ENCODE measurements at places on chromosomes 11 and 22. TPM values are rescaled to one million over a fixed set of nuclear protein-coding genes. Genes with fewer than 3 reads are reported as not detected.

- no peak for DNase-seq
Observed at GRCh38 chr22:25804676-25805075, 62.7 kb downstream of the MYO18B start.

GRCh38 chr11:74679513-74679865, 51.7 kb downstream of the CHRDL2 start:
- no peak for DNase-seq

GRCh38 chr11:35347921-35348331, 71.4 kb downstream of the SLC1A2 start:
- DNase-seq = no peak

DNA sequence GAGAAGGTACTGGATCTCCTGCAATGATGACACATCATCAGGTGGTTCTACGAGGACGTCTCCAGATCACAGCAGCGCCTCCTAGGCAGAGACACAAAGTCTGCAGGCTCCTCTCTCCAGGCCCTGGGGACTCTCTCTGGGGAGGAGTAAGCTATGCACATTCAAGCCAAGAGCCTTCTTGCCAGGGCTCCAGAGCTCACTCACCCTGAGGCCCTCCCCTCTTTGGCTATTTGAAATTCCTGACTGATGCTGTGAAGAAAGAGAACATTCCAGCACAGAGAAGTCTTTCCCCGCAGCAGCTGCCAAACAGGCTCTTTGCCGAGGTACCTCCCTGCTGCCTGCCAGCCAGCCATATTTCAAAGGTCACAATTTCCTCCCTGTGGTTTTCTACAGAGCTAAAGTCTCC, 204.9 kb downstream of the CSNK2A3 start:
- no peak for DNase-seq

GRCh38 chr11:2666401-2666741, 33.4 kb downstream of the KCNQ1OT1 start:
- DNase-seq = no peak

- DNase-seq = no peak
Observed at GRCh38 chr11:118314988-118315411, 10.5 kb downstream of the CD3E start.

GRCh38 chr11:47443028-47443700, 5.8 kb downstream of the RAPSN start:
- DNase-seq = no peak

DNA sequence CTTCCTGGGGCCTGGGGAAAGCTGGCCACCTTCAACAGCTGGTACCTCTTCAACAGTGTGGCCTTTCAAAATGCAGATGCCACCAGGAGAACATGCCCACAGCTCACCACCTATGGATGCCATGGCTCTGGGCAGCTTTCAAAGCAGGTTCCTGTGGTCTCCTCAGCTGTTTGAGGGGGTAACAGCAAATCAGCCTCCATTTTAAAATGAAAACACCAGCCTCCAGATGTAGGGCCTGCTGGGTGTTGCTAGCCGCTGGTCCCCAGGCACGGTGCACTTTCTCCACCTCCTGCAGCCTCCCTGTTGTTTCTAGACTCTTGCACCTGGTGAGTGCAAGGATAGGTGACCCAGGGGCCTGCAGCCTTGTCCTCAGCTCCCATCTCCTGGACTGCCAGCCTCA, 10.0 kb downstream of the CDPF1 start:
- no peak for DNase-seq

- DNase-seq = no peak
Observed at GRCh38 chr11:19910931-19911330, 198.3 kb downstream of the NAV2 start.

DNA sequence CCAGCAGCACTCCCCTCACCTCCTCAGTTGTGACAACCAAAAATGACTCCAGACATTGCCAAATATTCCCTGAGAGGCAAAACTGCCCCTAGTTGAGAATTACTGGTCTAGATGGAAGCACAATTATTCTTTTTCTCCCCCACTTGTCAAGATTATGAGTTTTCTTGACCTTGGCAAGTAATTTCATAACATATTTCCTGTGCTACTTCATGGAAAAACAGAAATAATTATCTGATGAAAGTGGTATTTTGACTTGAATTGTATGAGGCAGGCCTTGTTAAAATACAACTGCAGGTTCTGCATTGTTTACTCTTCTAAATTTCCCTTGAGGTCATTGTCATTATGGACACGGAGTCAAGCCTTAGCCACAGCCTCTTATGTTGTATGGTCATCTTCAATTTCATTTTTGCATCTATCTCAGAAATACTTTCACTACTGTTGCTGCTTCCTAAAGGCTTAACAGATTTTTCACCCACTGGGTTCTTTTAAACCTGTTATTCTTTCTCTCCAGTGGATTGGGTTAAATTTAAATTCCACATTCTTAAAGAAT, 32.2 kb upstream of the LDLRAD3 start:
- DNase-seq = no peak

DNA sequence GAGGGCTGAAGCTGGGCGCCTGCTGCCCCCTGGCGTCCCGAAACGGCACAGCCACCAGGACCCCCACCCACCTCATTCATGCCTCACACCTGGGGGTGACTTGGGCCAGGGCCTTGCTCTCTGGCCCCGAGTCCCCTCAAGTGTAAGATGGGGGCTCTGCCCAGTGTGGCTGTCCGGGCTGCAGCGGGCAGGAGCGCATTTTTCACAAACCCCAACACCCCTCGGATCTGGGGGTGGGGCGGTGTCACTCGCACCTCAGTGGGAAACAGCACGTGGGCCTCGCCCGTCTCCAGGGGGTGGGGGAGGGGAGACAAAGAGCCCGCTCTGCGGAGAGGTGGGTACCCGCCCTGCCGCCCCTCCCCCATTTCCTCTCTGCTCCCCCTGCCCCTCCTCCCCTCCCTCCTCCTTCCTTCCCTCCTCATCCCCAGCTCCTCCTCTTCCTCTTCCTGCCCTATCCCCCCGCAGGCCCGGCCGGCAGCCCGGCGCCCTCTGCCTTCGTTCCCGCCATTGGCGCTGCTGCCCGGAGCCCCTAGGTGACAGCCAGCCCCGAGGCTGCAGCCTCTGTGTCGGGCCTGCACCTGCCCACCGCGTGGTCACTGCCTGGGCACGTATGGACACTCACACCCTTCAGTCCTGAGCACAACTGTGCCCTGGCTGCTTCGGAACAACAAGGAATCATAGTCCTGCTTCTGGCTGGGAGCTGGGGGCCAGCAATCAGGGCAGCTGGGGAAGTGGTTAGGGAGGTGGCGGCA, 6.8 kb upstream of the CDKN1C start:
- DNase-seq = no peak

DNA sequence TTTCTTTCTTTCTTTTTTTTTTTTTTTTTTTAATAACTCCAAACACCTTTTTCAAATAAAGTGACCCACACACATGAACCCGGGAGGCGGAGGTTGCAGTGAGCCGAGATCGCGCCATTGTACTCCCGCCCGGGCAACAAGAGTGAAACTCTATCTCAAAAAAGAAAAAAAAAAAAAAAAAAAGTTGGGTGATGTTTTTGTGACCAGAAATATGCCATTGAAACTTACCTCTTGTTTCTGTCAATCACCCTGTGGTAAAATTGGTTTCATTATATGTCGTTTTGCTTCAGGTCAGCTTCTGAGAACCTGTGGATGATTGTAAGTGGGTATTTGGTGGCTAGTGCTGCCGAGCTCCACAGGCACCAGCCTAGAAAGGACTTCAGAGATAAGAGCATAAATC, 238.8 kb downstream of the TBC1D22A start:
- DNase-seq = no peak

GRCh38 chr11:7871056-7871455, 60.0 kb downstream of the OR10A6 start:
- DNase-seq = no peak

DNA sequence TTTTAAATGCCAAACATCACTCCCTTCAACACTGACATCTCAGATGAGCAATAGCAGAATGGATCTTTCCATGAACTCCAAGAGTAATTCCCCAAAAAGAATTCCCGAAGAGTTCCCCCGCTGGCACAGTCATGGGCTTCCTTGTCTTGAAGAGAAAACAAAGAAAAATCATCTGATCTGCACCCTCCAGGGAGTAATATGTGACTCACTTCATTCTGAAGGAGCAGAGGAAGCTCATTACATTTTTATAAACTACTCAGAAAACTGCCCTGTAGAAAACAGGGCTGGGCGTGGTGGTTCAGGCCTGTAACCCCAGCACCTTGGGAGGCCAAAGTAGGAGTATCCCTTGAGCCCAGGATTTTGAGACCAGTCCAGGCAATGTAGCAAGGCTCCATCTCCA, 35.7 kb downstream of the CELSR1 start:
- DNase-seq = no peak

DNA sequence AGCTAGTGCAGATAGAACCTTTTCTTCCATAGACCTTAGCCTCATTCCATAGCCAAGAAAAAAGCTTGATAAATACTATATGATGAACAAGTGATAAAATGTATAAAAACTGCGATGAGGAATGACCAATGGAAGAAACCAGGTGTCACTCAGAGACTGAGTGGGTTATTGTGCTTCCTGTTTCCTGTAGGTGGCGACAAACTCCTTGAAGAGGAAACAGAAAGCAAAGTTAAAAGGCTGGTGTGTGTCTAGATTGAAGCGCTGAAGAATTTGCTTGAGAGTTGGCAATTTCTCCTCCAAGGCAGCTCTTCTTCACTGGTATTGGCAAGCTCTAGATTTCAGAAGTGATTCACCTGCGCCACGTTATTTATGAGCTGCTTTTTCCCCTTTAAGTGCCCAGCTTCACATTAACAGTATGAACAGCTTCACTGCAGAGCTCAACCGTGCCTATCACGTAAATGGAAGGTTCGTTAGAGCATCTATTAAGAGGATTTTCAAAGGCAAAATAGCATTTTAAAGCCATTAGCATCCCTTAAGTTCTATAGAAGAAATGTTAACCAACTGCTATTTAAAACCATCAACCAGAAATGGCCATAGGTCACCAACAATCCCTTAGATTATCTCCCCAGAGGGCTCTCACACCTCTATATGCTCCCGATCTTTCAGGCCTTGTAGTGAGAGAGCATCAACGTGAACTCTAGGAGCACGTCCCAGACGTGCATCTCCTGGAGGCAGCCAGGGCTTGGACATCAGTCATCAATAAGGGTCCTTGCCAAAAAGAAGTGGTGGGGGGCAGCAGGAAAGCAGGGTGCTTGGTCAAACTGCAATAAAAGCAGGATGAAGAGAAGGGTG, 179.4 kb downstream of the CADM1 start:
- DNase-seq = peak; percentile 69

DNA sequence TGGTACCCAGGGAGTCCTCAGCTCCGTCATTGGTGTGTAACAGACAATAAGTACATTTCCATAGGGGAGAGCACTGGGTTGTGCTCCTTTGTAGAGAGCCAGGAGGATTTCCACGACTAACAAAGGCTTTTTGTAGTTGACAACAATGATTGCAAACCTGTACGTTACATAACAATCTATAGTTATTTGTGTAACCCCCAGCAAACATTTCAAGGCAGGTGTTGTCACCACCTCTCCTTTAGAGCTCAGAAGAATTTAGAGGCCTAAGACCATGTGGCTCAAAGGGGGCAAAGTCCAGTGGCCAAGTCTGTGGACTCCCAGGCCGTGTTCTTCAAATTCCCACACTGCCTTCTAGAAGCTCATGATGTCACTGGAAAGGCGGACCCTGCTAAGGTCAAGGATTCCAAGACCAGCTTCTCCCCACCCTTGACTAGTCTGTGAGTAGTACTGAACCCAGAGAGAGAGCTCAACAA, 15.8 kb downstream of the RPL27A start:
- no peak for DNase-seq

DNA sequence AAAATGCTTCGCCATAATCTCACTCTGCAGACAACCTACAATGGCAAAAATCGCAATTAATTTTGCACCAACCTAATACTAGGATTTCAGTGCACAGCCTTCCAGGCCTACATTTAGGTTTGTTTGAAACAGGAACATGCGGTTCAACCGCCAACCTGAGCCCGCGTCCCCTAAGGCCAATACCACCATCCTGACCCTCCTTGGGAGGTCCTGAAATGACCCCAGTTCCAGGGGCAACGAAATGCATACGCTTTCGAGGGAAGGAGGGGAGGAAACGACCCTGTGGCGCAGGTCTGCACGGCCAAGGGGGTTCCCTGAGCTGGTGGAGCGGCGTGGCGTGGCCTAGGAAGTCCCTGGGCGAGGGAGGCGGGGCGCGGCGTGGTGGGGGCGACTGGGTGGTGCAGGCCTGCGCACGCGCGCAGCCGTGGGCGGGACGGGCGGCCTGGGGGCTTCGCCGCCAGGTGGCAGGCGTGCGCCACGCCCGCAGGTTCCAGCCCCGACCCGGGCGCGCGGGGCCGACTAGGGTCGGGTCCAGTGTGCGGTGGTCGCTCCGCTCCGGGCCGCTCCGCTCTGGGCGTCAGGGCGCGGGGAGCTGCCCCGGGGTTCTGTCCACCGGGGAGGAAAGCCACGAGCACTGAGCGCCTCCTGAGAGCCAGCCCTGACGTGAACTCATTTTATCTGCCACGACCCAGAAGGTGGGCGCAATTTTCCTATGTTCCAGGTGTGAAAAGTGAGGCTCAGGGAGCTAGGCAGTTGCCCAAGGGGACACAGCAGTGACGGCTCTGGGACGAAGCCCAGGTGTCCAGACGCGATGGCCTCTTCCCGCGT, 94.1 kb downstream of the SWAP70 start:
- peak; percentile 71 for DNase-seq

GRCh38 chr11:88188251-88188931, 13.1 kb upstream of the RAB38 start:
- peak; percentile 42 for DNase-seq

- DNase-seq = no peak
Observed at GRCh38 chr11:119178166-119178680, 7.1 kb upstream of the NHERF4 start.

- no peak for DNase-seq
Observed at GRCh38 chr11:43689167-43689566, 8.6 kb downstream of the HSD17B12 start.

- no peak for DNase-seq
Observed at GRCh38 chr22:47266329-47266728, 503.9 kb downstream of the TBC1D22A start.

The MPEG1 gene
- 6.8 TPM for polyA plus RNA-seq

The STK33 gene
- 47.1 TPM for polyA plus RNA-seq

The KDM4E gene
- polyA plus RNA-seq = 0.47 TPM

The ILK gene
- 145 TPM for polyA plus RNA-seq

The PIK3C2A gene
- 77.6 TPM for polyA plus RNA-seq

The WNT7B gene
- polyA plus RNA-seq = 7.5 TPM

The OSBP gene
- 61.6 TPM for polyA plus RNA-seq

The LRRC74B gene
- polyA plus RNA-seq = 0.27 TPM

The FXYD2 gene
- polyA plus RNA-seq = 316 TPM

The DNAJB7 gene
- polyA plus RNA-seq = 1.0 TPM

The OR51B5 gene
- polyA plus RNA-seq = 0.20 TPM

The BIK gene
- polyA plus RNA-seq = 0.78 TPM

The NCF4 gene
- polyA plus RNA-seq = 2.0 TPM

The PRG2 gene
- polyA plus RNA-seq = 0.68 TPM

The MRGPRE gene
- not detected for polyA plus RNA-seq

The SMIM35 gene
- 0.17 TPM for polyA plus RNA-seq

Data from left kidney (tissue), 8 donors.